B cell (primary cell): ENCODE measurements at places on chromosomes 2 and 18. TPM values are rescaled to one million over a fixed set of nuclear protein-coding genes. Genes with fewer than 3 reads are reported as not detected.

Gene SERPINB13
- total RNA-seq: not detected in 2 replicates

Gene TEX51
- not detected in 2 replicates for total RNA-seq

Gene SCYGR2
- not detected in 2 replicates for total RNA-seq

- H3K4me3 ChIP-seq: no peak overlapping the region
- H3K36me3 ChIP-seq: peaks cover 8% of the 10 kb centered on the region
- DNase-seq: no peak
Observed at GRCh38 chr2:113910110-113910717, 20.3 kb downstream of the ACTR3 start.

DNA sequence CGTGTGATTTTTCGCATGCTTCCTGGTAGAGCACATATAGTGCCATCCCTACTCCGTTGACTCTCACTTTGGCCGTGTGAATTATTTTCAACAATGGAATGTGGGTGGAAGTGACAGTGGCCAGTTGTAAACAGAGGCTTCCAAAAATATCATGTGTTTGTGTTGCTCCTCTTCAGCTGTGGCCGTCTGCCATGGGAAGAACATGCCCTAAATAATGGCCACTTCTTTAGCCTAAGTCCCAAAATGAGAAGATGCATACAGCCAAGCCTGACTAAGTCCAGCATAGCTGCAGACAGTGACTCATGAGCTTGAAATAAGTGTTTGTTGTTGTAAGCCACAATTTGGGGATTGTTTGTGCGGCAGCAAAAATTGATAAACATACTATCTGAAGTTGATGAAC lies 8.9 kb upstream of the GALNT1 start:
- H3K4me1 ChIP-seq: no peaks in the 10 kb centered on the region
- no peak overlapping the region for H3K27ac ChIP-seq

GRCh38 chr2:62215306-62216064 lies 19.6 kb downstream of the B3GNT2 start:
- H3K4me1 ChIP-seq: peaks cover 54% of the 10 kb centered on the region
- H3K27me3 ChIP-seq: no peaks in the 10 kb centered on the region
- H3K27ac ChIP-seq: no peak overlapping the region
- H3K36me3 ChIP-seq: peaks cover 18% of the 10 kb centered on the region

- no peak for DNase-seq
- H3K4me3 ChIP-seq: no peak overlapping the region
- H3K27me3 ChIP-seq: no peaks in the 10 kb centered on the region
- H3K36me3 ChIP-seq: no peaks in the 10 kb centered on the region
- H3K27ac ChIP-seq: no peak overlapping the region
Observed at GRCh38 chr2:54370405-54371104, 85.6 kb upstream of the SPTBN1 start.

DNA sequence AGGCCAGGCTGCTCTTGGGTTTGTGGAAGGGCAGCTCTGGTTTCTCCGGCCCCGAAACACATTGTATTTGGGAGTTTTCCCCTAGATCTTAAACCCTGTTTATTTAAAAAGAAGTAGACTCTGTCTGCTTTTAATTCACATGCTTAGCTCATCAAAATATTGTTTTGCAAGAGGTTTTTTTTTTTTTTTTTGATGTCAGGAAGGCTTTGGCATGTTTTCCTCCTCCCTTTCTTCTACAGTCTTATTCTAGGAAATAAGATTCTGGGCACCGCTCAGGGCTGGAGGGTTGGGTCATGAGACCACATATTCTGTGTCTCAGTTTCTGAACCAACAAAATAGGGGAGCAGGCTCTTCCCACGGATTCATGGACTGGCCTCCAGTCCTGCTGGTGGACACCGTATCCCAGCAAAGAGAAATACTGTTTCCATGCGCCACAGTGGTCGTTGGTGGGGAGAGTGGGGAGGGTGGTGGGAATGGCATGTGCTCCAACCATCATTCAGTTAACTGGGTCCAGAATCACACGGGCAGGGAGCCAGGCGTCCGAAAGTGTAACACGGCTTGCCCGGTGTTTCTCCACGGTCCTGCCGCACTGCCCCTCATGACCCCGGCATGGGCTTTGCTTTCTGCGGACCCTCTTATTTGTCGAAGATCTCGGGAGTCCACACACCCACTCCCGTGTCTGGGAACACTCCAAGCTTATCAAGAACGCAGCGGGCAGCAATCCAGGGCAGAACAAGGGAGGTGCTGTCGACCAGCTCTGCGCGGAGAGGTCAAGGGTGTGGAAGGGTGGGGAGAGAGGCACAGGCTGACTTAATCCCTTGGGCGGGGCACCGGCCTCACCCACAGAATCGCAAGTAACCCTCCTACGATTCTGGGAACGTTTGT lies 176.7 kb downstream of the GLI2 start:
- no peaks in the 10 kb centered on the region for H3K4me1 ChIP-seq
- H3K4me3 ChIP-seq: no peak overlapping the region
- no peaks in the 10 kb centered on the region for H3K36me3 ChIP-seq
- H3K27ac ChIP-seq: no peak overlapping the region
- DNase-seq: no peak

GRCh38 chr2:43265001-43265400 lies 38.6 kb upstream of the ZFP36L2 start:
- H3K36me3 ChIP-seq: peaks cover 2% of the 10 kb centered on the region
- H3K27me3 ChIP-seq: no peaks in the 10 kb centered on the region
- H3K4me3 ChIP-seq: no peak overlapping the region
- no peak for DNase-seq
- H3K27ac ChIP-seq: no peak overlapping the region
- no peaks in the 10 kb centered on the region for H3K4me1 ChIP-seq
